ENCODE measurements at places on chromosomes 3 and 15.

GRCh38 chr3:141289228-141289772, 57.7 kb downstream of the PXYLP1 start:
- DNase-seq: no peak

DNA sequence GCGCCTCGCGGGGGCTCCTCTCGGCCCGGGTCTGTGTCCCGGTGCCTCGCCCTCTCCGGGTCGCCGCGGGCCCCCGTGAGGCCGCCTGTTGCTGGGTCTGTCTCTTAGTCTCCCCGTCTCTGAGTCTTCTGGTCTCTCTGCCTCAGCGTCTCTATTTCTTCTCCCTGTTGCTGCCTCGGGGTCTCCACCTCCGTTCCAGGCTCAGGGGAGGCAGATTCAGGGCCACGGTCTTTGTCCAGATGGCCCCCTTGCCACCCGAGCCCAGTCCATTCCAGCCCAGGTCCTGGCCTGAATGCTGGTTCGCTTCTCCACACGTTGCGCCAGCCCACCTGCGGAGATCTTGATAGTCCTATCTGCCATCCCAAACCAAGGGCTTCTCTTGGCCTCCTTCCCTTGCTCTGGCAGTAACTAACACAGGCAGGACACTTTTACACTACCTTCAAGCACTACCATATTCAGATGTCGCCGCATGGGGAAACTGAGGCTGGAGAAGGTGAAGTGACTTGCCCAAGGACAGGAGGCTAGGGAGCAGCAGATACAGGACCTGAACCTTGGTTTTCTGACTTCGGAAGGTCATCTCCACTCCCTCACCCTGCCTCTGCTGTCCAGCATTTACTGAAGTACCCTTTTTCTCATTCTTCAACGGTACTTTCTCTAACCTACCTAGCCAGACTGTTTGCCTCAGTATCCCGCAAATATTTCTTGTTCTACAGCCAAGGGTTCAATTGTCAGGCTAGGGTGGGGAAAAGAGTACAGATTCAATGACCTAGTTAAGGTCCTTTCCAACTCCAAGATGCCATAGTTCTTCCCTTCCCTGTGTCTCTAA, 616 bp upstream of the IGDCC4 start:
- no peak for DNase-seq

- DNase-seq: no peak
These were observed 215.0 kb downstream of the WNT5A start for GRCh38 chr3:55272031-55272645.

- no peak for DNase-seq
These were observed 143.7 kb downstream of the NR1D2 start for GRCh38 chr3:24088782-24089181.

- DNase-seq: no peak
These were observed 39.8 kb downstream of the IDH2 start for GRCh38 chr15:90062462-90062932.

DNA sequence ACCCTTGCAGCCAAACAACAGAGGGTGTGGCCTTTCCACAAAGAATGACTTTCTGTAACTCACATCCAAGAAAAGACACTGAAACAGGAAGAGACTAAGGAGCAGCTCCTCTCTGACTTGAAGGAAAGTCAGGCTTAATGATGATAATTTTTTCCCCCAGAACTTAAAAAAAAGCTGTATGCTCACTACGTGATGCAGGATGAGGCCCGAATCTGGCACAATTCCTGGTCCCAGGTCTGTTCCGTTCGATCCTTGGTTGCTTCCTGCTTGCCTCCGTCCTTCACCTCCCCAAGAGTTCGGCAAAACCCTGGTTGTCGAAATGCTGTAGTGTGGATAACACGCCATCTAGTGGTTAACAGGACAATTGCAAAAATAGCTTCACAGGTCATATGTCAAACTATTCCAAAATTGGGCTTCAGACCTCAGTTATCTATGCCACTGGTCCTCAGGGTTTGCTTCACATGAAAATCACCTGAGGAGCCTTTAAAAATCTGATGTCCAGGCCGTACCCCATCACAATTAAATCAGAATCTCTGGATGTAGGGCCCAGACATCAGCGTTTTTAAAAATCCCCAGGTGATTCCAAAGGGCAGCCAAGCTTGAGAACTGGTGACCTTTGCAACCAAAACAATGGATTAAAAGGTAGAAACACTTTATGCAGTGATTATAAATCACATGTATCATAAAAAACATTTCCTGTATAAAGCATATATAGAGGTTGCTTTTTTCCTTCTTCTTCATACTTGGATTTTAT, 28.1 kb upstream of the SYNM start:
- peak; percentile 50 for DNase-seq

Measured in activated naive CD4-positive, alpha-beta T cell treated with anti-CD3 and anti-CD28 coated beads, Interleukin-2, amount 10 ng/mL, durations not matched to agents 7 days and 5 days (primary cell).